Activated T-cell treated with anti-CD3 and anti-CD28 coated beads, Interleukin-2, amount 50 U/mL, for 48 hours (primary cell): ENCODE measurements at places on chromosomes 7 and 10.

DNA sequence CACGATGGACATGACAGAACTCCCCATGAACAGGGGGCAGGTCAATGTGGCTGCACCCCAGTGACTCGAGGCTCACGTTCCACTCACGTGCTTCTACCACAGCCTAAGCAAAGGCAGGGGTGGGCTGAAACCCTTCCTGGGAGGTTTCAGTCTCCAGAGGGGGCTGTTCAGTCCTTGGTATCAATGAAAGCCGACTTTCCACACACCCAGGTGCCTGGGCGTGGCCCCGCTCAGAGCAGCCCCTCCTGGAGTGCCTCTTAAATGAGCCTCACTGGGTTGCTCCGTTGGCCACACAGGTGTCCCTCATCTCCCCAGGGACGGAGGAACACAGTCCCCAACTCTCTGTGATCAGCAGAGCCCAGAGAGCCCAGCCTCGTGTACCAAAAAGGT, 90.5 kb upstream of the PDGFA start:
- no peak for DNase-seq

GRCh38 chr7:129739427-129739826, 127.9 kb downstream of the NRF1 start:
- no peak for DNase-seq

GRCh38 chr10:13703997-13704536, 117.3 kb downstream of the PRPF18 start:
- DNase-seq: no peak

DNA sequence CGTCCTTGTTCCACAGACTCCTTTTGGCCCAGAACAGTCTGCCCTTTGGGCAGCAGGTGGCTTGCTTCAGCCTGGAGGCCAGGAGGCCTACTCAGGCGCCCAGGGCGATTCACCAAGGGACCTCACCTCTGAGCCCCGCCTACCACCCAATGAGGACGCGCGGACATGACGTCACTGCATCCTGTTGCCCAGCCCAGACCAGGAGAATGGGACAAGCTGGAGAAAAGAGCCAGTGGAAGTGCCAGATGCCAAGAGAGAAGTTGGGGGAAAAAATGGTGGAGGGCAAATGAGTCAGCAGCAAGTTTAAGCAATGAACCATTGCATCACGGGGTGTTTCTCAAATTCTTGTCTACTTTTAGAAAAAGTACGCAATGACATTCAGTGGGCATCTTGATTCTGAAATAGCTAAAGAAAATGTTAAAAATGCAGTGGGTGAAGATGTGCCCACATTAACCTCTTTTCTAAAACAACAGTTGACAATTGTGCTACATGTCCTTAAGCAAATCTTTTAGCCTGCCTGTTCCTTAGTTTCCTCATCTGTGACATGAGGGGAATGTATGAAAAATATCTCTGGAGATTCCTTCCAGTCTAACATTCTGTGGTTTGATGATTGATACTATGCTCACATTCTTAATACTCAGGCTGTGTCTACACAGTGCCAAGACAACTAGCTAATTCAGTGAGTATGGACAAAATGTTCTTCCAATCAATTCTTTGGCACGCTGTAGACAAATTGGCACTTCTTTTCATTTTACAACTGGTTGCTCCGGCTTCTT, 23.9 kb upstream of the LEP start:
- DNase-seq: no peak

- no peak for DNase-seq
Measured at GRCh38 chr7:145398758-145399157, 562.9 kb upstream of the TPK1 start.

- no peak for DNase-seq
Measured at GRCh38 chr7:46680147-46680546, 759.1 kb upstream of the IGFBP3 start.

DNA sequence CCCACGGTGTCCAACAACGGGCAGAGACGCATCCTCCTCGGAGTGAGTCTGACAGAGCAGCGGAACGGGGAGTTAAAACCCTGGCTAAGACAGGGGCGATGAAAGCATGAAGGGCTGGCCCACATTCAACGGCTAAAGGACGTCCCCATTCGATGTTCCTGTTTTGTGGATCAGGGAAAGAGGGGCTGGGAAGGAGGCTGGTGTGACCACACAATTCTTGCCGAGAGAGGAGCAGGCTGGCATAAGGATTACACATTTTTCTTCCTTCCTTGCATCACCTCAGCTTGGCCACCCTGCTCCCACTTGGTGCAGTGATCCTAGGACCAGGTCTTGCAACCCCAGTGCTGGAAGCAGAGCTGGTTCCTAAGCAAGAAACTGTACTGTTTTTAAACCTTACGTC, 67.7 kb downstream of the GNA12 start:
- DNase-seq: no peak

GRCh38 chr7:155947051-155947450, 134.8 kb upstream of the SHH start:
- no peak for DNase-seq

- DNase-seq: no peak
Measured at GRCh38 chr10:122426829-122427228, 27.6 kb upstream of the ARMS2 start.

GRCh38 chr10:77428691-77429395, 208.8 kb downstream of the KCNMA1 start:
- no peak for DNase-seq

DNA sequence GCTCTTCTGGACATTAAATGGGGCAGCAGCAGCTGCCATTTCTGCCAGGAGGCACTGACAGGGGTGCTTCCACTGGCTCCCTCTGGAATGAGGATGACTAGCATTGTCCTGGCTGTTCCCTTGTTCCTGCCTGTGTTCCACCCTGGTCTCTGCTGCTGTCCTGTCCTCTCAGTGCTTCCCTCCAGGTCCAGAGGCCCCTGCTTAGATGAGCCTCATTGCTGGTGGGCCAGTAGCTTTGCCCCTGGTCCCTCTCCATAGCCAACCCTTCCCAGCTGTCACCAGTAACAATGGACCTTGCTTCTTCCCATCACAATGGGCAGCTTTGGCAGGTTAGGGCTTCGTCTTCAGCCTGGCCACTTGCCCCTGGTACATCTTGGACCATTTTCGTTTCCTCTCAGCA, 561.1 kb downstream of the TCERG1L start:
- DNase-seq: no peak

- no peak for DNase-seq
Measured at GRCh38 chr7:30925117-30925516, 13.5 kb downstream of the AQP1 start.

- no peak for DNase-seq
Measured at GRCh38 chr7:134048166-134048565, 79.0 kb upstream of the LRGUK start.

GRCh38 chr7:134834689-134835462, 55.4 kb downstream of the CALD1 start:
- no peak for DNase-seq

- no peak for DNase-seq
Measured at GRCh38 chr7:106629516-106629915, 31.4 kb downstream of the CCDC71L start.

DNA sequence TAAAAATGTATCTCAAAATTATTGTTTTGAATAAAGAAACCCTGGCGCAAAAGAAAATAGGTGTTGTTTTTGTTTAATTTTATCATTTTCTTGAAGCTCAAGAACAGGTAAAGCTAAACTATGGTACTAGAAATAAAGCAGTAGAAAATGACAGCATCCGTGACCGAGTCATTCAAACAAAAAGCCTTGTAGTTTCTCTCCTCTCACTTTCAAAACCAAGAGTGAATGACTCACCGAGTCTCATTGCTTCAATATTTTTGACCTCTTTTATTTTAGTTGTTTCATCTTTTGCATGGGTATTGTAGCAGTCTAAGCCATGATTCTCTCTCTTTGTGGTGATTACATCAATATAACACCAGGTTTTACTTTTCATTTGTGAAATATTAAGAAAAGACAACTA, 396.5 kb downstream of the POM121L12 start:
- no peak for DNase-seq

DNA sequence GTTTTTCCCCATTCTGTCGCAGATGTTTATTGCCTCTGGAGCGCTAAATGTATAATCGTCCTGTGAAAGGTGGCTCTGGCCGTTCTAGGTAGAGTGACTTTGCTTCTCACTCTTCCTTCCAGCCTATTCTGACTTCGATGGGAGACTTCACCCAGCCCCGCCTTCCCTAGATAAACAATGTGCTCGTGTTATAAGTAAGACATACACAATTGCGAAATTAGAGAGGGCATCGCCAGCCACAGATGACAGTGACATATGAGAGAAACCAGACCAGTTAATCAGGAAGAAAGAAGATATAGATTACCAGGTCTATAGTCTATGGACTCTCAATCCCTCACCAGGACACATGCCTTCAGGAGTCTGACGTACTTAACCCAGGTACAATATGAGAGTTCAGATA, 1050.5 kb upstream of the AUTS2 start:
- DNase-seq: no peak

GRCh38 chr7:5700391-5700985, 81.0 kb downstream of the RNF216 start:
- no peak for DNase-seq

- peak; percentile 44 for DNase-seq
Measured at GRCh38 chr10:79249186-79250121, 97.8 kb upstream of the PPIF start.

DNA sequence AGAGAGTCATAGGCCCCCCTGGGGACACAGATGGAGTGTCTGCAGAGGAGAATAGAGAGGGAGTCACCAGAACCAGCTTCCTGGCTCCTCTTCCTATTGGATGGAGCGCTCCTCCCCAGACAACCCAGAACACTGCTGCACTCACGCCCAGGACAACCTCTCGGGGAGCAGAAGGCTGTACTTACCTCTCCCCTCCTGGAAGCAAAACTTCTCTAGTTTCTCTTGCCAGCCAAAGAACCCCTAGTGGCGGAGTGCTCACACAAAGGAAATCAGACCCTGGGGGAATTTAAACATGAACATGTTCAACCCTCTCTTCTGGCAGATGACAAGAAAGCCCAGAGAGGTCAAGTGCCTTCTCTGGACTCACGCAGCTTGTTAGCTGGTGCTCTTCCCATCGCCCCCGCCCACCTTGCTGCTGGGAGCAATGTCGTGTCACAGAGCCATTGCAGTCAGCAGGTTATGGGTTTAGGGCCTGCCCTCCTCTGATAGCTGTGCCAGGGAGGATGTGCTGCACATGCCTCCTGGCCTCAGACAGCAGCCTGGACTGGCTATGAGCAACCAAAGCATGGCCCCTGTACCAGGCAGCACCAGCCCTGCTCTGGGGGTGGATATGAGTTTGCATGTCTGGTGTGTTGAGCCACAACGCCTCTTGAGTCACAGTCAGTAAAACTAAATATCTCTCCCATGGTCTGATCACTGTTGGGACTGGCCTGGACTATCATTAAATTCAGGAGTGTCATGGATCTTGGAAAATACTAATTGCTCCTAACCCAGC, 84.4 kb downstream of the SLIT1 start:
- DNase-seq: no peak

DNA sequence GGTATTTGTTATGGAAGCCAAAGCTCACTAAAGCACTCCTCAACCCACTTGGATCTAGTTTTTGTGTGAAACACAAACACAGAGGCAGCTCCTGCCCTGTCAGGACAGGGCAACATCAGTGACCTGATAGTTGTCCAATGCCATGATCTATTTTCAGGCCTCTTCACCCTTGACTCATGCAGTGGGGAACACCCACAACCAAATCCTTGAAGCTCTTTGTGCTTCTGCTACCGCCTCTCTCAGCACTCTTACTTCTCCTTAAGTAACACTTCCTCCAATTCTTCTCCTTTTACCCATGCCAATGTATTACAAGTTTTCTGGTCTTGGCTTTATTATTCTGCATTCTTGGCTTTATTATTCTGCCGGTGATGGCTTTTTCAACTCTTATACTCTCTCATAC, 425.3 kb downstream of the INHBA start:
- DNase-seq: no peak

DNA sequence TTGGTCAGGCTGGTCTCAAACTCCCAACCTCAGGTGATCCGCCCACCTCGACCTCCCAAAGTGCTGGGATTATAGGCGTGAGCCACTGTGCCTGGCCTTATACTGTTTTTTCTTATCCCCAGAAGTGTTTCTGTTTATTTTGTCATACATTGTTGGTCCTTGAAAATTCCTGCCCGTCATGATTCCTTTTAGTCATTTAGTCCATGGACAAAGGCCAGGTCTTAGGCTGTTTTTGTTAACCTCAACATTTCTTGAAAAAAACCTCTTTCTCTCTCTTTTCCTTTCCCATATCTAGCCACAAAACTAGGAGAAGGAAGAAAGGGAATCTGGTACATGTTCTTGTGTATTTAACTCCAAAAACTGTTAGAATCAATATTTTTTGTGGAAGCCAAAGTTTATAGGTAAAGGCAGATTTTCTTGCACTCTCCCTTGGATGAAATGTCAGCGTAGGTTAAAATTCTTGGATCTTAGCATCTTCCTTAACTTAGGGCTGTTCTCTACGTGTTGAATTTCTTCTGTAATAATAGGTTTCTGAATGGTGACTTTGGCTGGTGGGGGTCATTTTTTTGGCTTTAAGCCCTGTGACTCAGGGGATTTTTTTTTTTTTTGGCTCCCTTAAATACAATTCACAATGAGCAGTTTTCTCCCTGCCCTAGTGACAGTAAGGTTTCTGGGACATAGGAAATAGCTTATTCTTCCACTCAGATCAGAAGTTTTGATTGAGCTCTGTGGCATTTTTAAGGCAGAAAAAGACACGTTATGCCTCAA, 500.8 kb downstream of the AUTS2 start:
- DNase-seq: no peak

DNA sequence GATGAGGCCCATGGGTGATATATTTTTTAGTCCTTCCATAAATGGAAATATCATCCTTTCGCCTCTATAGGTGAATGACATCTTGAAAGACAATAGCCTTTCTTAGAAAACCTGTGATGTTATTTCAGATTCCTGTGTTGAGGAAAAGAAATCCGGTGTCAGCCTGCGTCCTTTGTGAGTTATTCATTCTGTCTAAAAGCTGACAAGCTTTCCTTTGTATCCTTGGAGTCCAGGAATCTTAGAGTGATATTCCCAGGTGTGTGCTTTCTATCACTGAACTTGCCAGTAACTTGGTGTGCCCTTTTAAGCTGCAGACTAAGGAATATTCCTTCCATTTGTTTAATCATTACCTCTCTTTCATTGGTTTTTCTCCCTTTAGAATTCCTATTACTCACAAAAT, 41.0 kb downstream of the EVX1 start:
- no peak for DNase-seq

DNA sequence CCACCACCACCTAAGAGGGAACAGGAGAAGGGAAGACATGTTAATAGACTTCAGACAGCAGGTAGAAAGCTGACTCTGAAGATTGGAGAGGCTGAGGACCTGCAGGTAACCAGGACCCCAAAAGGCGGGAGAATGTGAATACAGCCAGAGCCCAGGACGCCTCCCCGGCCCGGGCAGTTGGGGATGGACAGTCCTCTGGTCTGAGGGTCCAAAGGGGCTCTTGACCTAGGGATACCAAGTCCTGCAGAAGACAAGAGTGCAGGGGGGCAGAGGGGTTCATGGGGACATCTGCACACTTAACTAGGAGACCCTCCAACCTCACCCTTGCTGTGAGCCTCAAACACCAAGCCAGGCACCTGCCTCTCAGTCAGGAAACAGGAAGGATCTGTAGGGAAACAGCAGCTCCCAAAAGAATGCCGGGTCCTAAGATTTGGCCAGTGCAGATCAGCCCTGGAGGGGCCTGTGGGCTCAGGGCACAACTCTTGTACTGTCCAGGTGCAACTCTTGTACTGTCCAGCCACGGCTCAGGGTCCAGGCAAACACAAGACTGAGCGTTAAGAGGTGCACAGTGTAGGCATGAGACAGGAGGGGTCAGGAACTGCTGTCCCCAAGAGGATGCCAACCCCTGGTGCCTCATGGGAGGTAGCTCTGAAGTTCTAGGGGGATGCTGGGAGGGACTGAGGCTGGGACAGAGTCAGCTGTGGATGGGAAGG, 2.3 kb upstream of the STK32C start:
- DNase-seq: no peak

- no peak for DNase-seq
Measured at GRCh38 chr10:77619964-77620703, 17.5 kb downstream of the KCNMA1 start.
